Activated CD8-positive, alpha-beta memory T cell treated with anti-CD3 and anti-CD28 coated beads, Interleukin-2, amount 50 U/mL, for 4 hours (primary cell): ENCODE measurements at places on chromosomes 11 and 22.

DNA sequence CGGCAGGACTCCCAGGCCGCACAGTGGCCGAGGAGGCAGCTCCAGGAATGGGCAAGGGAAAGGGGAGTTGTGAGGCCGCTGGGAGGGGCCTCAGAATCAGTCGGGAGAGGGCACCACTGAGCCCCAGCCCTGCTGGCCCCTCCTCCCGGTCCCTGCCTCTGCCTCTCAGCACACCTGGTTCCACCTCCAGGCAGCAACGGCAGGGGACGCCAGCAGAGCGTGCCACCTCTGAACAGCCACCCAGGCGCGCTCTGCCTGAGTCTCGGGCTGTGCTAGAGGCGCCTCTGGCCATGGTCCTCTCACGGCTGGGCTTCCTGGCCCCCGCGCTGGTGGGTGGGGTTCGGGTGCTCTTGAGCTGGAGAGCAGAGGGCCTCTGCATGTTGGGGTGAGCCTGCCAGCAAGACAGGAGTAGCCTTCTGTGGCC is 33.0 kb downstream of the MOB2 start:
- DNase-seq = no peak

DNA sequence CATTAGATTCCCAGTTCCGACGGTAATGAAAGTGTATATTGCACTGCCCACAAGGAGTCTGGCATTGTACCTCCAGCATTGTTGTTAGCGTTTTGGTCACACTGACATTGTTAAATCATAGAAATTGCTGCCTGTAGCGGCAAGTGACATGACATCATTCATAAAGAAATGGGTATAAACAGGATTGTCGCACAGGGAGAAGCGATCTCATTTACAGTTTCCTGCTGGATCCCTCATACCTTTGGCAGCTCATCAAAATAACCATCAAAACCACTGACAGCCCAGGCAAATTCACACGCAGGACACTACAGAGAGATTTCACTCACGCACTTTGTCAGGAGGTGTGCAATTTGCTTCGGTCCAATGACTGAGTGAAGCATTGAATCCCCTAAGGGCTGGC is 3.5 kb downstream of the HTR3B start:
- DNase-seq = no peak

DNA sequence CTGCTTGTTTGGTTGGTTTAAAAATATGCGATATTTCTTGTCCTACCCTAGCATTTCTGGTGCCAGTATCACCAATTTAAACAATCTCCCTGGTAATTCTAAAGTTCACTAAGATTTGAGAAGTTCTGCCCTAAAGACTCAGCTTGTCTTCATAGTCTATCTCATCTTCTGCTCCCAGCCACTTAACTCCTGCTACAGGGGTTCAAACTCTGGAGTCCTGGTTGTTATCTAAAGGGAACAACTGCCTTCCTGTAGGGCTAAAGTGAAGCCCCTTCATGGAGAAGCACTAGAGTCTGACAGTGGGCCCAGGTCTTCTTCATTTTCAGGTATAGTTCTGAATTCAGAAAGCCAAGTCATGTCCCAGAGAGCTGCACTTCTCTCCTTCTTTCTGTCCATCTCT is 73.2 kb downstream of the CTNND1 start:
- no peak for DNase-seq

DNA sequence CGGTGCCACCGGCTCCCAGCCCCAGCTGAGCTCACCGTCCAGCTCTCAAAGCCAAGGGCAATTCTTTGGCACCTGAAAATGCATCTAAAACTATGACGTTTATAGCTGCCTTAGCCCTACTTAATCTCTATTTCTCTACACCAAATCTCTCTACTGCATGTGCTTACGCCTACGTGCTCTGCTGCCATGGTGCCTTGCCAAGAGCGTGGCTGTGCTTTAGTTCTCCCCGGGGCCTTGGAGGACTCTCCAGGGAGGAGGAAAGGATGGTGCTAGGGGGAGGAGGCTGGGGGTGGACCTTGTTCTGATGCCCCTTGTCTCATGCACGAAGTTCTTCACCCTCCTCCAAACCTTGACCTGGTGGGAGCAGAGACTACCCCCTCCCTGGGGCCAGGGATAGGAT is 9.0 kb upstream of the BID start:
- no peak for DNase-seq

DNA sequence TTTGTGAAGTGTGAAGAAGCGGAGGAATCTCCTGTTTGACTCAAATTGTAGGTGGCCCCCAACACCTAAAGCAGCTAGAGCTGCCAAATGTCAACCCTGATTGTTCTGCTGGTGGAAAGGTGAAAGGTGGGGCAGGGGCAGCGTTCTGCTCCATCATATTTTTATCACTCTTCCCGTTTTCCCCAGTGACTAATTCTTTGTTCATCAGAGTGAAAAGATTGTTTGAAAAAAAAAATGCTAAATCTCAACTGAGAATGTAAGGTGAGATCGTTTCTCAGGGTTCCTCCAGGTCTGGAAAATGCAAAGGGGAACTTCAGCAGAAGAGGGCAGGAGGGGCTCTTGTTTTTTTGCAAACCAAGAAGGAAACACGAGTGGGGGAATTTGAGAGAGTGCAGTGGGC is 137.7 kb downstream of the MN1 start:
- no peak for DNase-seq

DNA sequence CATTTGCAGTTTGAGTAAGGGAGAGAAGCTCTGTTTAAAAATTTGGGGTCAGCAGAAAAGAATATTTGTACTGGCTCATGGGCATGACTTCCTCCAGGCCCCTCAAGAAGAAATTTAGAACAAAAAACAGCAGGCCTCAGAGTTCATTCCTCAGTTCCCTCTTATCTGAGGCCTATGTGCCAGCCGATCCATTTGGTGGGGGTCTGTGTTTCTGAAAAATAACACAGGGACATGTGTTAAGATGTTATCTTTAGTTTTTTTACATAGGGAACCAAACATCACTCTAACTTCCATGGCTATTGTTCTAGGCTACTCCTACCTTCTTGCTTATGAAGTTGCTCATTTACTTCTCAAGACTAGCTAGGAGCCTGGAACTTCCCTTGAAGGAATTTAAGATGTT is 16.2 kb upstream of the HSD17B12 start:
- DNase-seq = no peak

DNA sequence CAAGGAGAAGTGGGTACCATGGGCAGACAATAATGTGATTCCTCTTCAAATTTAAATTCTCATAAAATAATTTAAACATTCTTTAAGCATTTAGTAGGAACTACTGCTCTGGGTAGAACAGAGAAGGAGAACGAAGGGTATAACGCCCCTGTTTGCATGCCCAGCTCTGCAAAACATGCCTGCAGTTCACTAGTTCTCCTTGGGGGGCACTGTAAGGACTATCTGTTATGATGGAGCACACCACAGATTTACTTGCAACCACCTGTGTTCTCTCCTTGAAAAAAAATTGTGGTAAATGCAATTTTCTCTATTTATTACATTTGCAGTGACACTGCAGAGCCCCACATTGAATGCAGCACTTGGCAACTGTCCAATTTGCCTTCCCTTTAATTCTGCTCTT is 100.3 kb downstream of the GUCY1A2 start:
- no peak for DNase-seq

DNA sequence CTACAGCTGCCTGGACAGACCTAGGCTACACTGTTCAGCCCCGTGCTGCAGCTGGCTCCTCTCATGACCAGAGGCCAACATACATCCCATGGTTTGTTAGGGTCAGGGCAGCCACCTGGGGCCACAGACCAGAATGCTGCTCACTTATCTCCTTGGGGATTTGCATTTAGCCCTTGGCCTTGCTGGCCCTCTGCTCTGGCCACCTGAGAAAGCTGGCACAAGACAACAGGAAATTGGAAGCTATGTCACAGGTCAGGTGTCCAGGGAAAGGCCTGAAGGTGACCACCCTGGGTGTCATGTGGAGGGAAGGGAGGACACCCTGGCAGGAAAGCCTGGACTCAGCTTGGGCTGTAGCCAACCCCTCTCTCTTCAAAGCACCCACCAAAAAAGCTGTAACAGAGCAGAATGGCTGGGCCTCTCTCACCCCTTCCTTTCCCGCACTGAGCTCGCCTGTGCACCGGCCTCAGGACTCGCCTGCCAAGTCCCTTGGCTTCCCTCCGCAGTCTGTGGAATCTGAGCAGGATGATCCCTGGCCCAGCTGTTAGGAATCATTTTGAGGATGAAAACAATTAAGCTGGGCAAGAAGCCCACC is 86.3 kb downstream of the SNX19 start:
- no peak for DNase-seq

DNA sequence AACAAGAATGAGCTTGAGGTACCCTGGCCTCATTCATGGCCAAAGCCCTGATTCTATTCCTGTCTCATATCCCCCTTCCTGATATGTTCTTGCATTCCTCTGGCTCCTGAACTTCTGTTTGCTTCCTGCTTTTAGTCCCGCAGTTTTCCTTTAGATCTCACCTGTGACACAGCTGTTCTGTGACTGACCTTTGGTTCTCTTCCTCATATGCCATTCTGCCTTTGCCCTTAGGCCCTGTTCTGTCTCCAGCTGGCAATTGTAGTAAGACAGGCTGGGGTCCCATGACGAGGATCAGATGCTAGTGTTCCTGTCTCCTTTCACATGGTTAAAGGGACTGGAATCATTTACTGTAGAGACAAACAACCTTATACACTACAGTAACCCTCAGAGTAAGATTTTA is 59.0 kb upstream of the PDE3B start:
- DNase-seq = no peak

DNA sequence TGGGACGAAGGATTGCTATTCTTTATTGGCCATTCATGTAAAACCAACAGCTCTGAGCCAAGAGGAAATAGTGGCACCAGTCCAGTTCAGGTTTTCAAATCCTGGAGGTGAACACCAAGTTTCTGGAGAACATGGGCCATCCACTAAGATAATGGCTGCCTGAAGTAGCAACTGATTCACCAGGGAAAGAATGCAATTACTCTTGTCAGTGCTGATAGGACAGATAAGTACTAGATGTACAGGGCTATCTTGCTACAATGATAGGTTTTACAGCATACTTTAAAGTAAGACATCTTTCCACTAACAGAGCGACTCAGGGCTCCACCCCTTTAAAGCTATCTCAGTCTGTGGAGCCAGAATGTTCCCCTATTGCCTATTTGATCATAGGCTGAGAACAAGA is 36.8 kb upstream of the APOA1 start:
- DNase-seq = no peak

- no peak for DNase-seq
Observed at GRCh38 chr22:37277384-37277783, 4.9 kb upstream of the CYTH4 start.

DNA sequence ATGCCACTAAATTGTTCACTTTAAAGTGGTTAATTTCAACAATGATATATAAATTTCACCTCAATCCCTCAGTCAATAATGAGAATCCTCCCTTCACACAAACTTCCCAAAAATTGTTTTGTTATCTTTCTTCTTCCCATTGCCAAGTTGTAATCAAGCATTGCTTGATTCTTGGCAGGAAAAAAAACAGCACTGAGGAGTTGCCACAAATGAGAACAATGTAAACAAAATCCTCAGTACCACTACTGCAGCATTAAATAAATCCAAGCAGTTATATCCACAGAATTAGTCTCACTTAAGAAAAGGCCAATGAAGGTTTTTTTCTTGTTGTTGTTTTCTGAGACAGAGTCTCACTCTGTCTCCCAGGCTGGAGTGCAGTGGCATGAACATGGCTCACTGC is 38.2 kb downstream of the FAM168A start:
- no peak for DNase-seq

GRCh38 chr11:2681408-2682145 is 18.2 kb downstream of the KCNQ1OT1 start:
- DNase-seq = no peak

DNA sequence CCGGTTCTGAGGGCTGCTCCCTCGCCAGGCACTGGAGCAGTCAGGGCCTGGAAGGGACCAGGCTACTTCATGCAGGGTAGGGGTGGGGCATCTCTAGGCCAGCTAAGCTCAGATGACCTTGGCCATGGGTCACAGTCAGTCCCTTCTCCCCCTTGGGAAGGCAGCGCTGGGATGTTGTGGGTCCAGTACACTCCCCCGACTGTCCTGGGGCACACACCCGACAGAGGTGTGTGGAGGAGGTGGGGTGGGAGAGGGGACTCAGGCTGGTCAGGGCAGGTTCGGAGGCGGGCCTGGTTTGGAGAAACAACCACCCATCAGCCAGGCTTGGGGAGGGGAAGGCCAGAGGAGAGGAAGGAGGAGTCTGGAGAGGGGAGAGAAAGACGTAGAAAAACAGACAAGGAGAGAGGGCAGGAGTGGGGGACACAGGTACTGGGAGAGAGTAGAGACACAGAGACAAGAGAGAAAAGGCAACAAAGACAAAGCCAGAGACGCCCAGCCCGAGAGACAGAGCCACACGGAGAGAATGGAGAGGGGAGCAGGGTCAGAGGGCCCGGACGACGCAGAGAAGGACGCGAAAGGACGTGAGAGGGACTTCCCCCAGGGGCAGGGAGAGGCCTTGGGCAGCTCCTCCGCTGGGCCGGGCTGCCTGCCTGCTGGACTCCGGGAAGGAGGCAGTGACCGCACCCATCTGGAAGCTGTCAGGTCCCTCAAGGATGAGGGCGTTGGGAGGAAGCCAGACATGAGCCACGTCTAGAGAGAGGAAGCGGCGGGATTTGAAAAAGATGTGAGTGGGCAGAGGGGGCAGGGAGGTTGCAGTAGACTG is 30.6 kb upstream of the TSKU start:
- DNase-seq = no peak

- no peak for DNase-seq
Observed at GRCh38 chr11:1638344-1638743, 8.8 kb downstream of the KRTAP5-5 start.

GRCh38 chr11:106999196-106999595 is 19.1 kb downstream of the GUCY1A2 start:
- DNase-seq = no peak

GRCh38 chr11:29214833-29215232 is 802.0 kb downstream of the KCNA4 start:
- DNase-seq = no peak

- DNase-seq = no peak
Observed at GRCh38 chr22:43246188-43246587, 59.3 kb upstream of the TTLL12 start.

GRCh38 chr11:11580012-11580411 is 41.8 kb downstream of the GALNT18 start:
- no peak for DNase-seq

- DNase-seq = no peak
Observed at GRCh38 chr11:116864531-116864930, 27.1 kb upstream of the APOA1 start.

DNA sequence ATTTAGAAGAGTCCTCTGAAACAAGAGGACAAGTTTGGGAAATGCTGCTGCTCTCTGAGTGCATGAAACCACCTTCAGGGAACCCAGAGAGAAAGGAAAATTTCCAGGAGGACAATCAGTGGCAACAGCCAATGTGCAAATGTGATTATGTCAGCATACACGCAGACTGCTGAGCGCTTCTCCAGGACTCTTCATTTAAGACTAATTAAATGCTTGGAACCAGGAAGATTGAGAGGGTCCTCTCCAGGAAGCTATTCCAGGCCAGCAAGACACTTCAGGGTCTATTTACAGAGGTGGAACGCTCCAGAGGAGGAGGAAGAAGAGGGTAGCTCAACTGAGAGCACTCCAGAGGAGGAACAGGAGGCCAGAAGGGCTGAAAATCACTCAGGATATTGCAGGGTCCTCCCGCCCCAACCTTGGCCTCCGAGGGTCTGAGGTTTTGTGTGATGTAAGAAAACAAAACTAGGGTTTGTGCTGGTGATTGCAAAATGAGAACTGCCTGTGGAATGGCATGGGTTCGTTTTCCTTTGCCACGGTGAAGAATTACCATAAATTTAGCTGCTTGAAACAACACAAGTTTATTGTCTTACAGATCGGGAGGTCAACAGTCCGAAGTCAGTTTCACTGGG is 14.1 kb upstream of the HTR3A start:
- no peak for DNase-seq

- no peak for DNase-seq
Observed at GRCh38 chr22:23075525-23076216, 5.4 kb downstream of the GNAZ start.
